ENCODE measurements at places on chromosomes 2 and 18.

DNA sequence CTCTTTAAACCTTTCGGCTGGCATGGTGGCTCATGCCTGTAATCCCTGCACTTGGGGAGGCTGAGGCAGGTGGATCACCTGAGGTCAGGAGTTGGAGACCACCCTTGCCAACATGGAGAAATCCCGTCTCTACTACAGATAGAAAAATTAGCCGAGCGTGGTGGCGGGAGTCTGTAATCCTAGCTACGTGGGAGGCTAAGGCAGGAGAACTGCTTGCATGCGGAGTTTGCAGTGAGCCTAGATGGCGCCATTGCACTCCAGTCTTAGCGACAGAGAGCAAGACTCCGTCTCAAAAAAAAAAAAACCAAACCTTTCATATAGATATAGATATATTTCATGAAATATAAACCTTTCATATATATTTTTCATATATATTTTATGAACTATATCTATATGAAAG, 864.7 kb downstream of the TRIB2 start:
- DNase-seq, result peak; percentile 26

DNA sequence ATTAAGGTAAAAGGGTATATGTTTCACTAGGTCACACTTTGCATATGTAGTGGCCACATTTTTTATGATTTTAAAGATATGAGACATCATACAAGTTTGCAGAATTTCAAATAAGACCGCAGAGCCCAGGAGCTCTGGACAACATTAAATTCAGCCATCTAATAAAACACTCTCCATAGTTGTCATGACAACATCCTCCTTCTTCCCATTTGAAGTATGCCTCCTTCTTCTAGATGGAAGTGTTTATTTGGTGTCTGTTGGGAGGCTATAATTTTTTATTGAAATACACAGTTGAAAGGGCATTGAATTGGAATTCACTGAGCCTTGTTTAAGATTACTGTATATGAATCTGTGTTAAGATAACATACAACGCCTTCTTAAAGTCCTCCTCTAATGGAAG, 467.3 kb downstream of the CMPK2 start:
- no peak for DNase-seq

DNA sequence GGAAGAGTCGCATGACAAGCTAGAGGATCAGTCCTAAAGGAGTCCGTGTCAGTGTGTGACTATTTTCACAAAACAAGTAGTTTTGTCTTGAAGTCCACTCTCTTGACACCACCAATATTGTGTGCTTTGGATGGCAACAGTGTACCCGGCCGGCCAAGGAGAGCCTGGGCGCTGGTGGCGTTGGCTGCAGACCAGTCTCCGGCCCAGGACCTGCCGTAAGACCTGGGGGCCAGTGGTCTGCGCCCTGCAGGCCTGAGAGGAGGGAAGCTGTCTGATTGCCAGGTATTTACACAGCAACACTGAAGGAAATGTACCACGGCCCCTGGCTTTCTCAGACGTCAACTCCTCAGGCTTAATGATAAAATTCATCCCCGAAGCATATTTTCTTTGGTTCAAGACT, 472.4 kb upstream of the SALL3 start:
- DNase-seq, result no peak

DNA sequence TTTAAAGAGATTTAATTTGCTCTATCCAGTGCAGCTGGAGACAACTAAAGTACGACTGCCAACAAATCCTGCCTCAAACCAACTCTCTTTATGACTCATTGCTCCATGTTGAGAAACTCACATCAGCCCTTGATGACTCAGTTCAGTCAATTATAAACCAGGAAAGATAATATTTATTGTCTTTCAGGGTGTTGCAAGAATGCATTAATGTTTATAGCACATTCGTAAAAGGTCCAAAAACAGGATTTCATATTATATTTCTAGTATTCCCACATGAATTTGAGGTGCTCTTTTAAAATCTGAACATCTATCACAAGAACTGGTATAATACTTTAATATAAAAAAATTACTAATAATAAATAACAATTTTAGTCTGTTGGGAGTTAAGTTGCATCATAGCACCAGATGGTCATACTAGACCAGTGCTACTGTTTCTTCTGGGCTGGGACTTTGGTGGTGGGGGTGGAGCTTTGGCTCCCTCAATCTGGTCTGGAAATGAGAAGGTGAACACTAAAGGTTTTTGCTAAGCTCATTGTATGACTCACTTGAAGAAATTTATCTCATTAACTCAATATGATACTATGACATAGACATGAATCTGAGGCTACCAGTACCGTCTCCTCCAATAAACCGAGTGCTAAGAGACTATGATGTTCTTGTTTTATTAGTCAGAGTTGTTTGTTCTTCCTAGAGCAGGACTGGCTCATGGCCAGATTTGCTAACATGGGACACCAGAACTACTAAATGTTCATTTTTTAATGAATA, 26.6 kb upstream of the MAP3K20 start:
- DNase-seq, result peak; percentile 44

GRCh38 chr2:190335225-190335559, 8.2 kb upstream of the INPP1 start:
- DNase-seq, result no peak
